ENCODE measurements at places on chromosomes 7 and 10. TPM values are rescaled to one million over a fixed set of nuclear protein-coding genes. Genes with fewer than 3 reads are reported as not detected.

STOX1 gene
- total RNA-seq: 0.65 TPM

HTRA1 gene
- total RNA-seq: 51.9 TPM

HGF gene
- total RNA-seq: not detected

PNLIPRP3 gene
- not detected for total RNA-seq

PRR15 gene
- 2.3 TPM for total RNA-seq

NUDT13 gene
- 5.4 TPM for total RNA-seq

TAF3 gene
- 7.9 TPM for total RNA-seq

MSRB2 gene
- 15.9 TPM for total RNA-seq

FZD8 gene
- total RNA-seq: 5.0 TPM

ARHGAP19 gene
- total RNA-seq: 5.7 TPM

NXPH1 gene
- total RNA-seq: not detected

DNA2 gene
- total RNA-seq: 7.4 TPM

MBL2 gene
- total RNA-seq: not detected

GRM3 gene
- not detected for total RNA-seq

MARCHF5 gene
- 34.5 TPM for total RNA-seq

ABCA13 gene
- total RNA-seq: 0.06 TPM
